ENCODE measurements at places on chromosomes 7 and 10. TPM values are rescaled to one million over a fixed set of nuclear protein-coding genes. Genes with fewer than 3 reads are reported as not detected.

GRCh38 chr7:158648787-158649186 lies 55.8 kb downstream of the NCAPG2 start:
- no peak for DNase-seq

DNA sequence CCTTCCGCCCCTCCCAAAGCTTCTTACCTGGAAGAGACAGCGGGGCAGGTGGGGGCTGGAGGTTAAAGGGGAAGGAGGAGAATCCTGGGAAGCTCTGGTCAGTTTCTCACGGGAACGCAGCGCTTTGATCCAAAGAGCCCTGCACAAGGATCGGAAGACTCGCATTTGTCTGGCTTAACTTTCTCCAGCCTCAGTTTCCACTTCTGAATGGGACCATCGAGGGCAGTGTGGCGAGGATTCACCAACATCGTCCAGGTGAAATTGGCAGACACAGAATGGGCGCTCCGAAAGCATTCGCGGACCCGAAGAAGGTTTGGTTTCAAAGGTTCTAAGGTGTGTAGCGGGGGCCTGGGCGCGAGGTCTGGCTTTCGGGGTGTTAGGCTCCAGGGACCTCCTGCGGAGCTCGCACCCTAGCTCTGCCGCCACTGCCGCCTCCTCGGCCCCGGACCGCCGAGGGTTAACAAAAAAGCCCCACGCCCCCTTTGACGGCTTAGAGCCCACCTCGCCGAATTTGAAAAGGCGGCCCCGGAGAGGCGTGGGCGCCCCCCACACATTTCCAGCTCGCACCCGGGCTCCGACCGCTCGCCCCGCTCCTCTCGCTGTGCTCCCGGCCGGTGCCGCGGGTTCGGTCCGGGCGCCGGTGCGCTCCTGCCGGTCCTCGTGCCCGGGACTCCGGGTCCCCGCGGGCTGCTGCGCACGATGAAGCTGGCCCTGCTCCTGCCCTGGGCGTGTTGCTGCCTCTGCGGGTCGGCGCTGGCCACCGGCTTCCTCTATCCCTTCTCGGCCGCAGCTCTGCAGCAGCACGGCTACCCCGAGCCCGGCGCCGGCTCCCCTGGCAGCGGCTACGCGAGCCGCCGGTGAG lies at the start of gene COL26A1:
COL26A1 (plus strand) TSS at position 542 of the 862 bp plus-strand sequence; CDS start at position 700, 158 bp downstream.
- no peak for DNase-seq

GRCh38 chr7:104296266-104296665 lies 32.1 kb upstream of the LHFPL3 start:
- DNase-seq = no peak

The ITGB1 gene
- total RNA-seq = 102 TPM

DNA sequence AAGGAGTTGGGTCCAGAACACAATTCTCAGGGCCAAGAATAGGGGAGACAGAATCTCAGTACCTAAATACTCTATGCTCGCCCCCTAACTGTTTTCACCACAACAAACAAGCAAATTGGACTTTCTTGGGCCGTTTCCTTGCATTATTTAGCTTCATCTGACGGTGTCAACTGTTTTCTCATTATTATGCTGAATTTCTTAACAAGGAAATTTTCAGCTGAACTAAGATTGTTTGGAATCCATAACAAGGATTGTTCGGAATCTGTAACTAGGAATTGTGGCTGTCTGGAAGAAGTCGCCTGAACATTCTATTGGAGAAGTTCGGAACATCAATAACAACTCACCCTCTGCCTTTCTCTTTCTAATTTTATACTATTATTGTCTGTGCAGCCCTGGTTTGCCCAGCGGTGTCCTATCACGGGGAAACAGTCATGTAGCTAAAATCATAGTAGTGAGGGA lies 15.5 kb upstream of the DLX6 start:
- no peak for DNase-seq

- no peak for DNase-seq
Observed at GRCh38 chr10:72597897-72598296, 28.0 kb downstream of the MICU1 start.

DNA sequence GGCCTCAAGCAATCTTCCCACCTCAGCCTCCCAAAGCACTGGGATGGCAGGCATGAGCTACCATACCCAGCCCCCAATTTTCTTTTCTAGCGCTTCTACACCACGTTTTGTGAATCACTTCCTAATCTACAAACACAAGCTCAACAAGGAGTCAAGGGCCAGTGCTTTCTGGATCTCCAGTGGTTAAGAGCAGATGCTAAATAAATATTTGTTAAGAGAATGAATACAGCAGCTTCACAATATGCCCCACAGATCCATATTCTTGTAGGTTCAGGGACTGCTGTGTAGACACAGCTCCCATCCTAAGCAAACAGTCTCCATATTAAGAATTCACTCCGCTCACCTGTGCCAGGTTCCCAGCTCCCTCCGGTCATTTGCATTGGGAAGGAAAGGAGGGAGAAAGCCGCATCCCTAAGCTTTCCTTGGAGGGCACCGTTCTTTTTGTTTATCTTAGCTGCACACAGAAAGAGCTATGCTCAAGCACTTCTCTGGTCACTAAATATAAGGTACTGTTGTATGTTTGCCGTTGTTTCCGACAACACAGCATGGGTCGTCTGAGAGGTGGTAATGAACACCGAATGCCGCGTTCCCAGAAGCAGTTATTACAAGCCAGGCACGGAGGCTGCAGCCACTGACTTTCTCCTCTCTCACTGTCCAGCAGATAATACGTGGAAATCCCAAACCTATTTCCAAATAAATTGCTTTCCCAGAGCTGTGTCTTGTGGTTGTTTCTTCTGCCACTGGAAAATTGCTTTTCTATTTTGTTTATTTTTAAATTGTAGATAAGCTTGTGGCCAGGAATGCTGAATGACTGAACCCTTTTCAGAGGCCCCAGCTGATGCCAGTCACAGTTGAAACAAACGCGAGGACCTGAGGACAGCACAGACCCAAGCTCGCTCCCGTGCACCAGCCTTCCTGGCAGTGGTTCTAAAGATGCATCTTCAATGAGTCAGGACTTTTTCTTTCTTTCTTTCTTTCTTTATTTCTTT lies 217.1 kb downstream of the PRPF18 start:
- DNase-seq = no peak

GRCh38 chr10:52308251-52309031 lies 5.6 kb upstream of the DKK1 start:
- peak; percentile 73 for DNase-seq

GRCh38 chr10:132396494-132397035 lies 435 bp upstream of the PWWP2B start:
- no peak for DNase-seq

The GJD4 gene
- total RNA-seq = 0.09 TPM

GRCh38 chr10:102230264-102230860 lies 4.3 kb downstream of the ELOVL3 start:
- no peak for DNase-seq

DNA sequence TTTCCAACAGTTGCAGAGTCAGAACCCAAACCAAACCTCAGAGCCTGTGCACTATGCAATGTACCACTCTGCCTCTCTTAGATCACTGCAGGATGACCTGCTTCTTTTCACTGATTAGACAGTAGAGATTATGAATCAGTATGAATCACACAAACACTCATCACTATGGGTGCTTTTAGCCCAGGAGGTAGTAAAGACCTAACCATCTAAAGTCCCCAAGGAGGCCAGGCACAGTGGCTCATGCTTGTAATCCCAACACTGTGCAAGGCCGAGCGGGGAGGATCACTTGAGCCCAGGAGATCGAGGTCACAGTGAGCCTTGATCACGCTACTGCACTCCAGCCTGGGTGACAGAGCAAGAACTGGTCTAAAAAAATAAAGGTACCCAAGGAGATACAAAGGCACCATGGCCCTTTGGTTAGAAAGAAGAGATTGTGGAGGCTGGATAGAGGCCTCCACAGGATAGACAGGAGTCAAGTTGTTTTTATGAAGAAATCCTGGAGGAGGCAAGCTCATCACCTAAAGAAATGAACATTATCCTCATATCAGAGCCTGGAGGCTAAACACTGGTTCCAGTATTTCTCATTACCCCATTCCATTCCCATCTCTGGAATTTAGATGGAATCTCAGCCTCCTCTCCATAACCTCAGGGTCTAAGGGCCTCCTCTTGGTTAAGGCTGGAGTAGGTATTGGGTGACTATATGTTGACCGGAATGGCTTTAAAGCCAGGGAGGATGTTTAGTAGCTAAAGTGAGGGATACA lies 12.9 kb downstream of the SEC31B start:
- DNase-seq = no peak

DNA sequence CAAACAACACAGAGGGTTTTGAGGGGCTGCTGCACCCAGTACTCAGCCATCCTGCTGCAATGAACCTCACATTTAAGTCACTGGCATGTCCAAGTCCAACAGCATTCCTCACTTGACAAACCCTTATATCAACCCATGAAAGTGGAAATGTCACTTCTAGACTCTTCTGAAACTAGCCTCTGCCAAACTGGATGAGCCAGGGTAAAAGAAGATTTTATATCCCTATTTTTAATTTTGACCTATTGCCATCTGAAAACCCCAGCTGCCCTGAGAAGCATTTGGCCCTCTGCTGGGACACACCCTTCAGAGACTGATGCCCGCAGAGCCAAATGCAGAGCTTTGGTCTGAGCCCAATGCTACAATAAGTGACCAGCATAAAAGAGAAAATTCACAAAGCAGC lies 201.1 kb downstream of the ANK3 start:
- DNase-seq = no peak

The STAG3 gene
- 59.1 TPM for total RNA-seq

The PRKCQ gene
- 55.2 TPM for total RNA-seq

DNA sequence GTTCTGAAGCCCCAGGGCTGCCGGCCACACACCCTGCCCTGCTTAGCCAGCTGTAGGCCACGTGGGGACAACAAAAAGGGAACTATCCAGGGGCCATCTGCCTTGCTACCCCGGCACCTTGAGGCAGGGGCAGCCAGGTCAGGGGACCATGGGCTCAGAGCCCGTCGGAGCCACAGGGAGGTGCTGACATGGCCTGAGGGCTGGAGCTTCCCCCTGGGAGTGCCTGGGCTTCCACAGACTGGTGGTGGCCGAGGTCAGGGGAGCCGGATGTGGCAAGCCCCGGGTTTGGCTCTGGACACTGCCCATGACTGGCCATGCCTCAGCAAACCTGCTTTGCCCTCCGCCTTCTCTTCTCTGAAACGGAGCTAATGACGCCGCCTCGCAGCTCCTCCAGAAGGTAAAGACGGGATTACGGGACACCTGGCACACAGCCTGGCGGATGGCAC lies 178.5 kb downstream of the EBF3 start:
- no peak for DNase-seq

GRCh38 chr10:129411393-129411705 lies 55.7 kb upstream of the MGMT start:
- DNase-seq = no peak

DNA sequence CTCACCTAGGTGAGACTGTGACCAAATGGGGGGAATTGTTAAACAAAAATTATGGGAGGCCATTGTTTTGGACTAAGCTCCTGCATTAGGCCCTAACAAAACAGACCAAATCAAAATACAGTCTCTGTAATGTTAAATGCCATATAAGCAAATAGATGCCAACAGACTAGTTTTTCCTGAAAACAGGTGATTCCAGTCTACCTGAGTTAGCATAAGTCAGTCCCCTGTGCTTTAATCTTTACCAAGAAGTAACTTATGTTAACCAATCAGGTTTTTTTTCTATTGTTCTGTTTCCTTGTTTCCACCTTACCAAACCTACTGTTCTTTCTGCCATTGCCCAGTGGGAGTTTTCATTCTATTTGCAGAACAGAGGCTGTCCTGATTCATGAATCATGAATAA lies 48.0 kb downstream of the PDZD8 start:
- no peak for DNase-seq

- peak; percentile 8 for DNase-seq
Observed at GRCh38 chr10:68074031-68074774, 880 bp downstream of the HERC4 start.

GRCh38 chr7:156836443-156836842 lies 56.5 kb downstream of the LMBR1 start:
- DNase-seq = no peak

The TECTB gene
- total RNA-seq = 0.05 TPM

DNA sequence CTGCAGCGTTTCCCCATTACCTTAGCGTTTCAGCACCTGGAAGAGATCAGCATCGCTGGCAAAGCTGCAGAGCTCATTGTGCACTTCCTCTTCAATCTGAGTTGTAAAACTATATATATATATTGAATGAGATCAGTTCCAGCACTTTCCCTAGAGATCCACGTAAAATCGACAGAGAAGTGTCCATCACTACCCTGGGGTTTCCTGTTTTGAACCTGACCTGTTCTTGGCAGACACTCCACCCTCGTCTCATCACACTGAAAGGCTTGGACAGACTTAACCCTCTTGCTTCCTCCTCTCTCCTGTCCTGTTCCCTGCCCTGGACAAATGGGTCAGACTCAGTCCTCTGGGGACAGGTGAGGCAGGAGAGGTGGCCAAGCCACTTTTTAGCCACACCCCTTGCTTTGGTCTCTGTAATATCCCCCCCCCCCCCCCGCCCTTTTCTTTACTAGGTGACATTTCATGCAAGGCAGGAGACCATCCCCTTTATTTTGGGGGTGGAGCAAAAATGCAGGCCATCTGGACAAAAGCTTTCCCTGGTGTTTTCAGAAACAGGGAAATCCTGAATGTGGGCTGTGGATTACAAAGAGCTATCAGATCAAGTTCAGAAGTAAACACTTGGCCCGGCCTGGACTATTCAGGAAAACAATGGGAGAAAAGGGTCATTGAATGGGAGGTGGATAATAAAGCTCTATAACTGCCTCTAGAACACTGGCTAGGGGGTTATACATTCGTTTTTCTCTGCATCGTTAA lies 83.7 kb upstream of the KDM7A start:
- no peak for DNase-seq

DNA sequence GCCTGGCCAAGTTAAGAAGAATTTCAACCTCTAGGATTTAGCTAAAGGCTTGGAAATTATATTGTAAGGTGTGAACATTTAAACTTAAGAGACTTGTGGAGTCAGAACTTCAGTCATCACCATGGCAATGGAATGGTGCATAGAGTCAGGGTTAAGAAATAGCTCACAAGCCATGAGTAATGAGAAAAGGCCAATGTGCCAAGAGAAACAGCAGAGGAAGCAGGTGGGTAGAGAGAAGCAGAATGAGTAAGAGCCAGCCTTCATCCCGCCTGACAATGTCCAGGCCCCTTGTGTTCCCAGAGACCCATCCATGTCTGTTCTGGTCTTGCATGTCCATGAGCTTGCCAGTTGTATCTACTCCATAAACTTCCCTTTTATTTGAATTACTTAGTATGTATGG lies 62.6 kb upstream of the TBX20 start:
- no peak for DNase-seq

DNA sequence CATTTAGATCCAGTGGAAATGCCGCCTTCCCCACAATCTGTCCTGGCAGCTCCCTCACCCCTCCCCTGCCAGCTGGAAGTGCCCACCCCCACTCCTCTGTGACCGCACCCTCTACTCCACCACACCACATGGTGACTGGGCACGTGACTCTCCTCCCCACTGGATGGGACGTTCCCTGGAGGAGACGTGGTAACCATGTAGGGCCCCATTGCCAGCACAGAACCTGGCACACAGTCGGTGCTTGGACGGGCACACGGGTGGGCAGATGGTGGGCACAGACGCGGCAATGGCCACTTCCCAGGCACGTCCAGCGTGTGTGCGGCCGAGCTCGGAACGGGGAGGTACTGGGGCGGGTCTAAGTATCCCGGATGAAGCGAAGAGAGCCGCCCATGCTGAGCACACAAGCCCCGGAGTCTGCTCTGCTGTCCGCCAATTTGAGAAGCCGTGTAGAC lies 245.6 kb downstream of the MAD1L1 start:
- DNase-seq = no peak

GRCh38 chr10:55786461-55787050 lies 574.5 kb downstream of the ZWINT start:
- DNase-seq = no peak

- no peak for DNase-seq
Observed at GRCh38 chr10:46317370-46317769, 30.6 kb downstream of the ANTXRL start.

- no peak for DNase-seq
Observed at GRCh38 chr10:104123397-104123796, 1.4 kb downstream of the SFR1 start.

The TWIST1 gene
- total RNA-seq = 0.66 TPM

Measured in thymus (tissue), 14 donors.